ENCODE measurements at places on chromosomes 2 and 18.

DNA sequence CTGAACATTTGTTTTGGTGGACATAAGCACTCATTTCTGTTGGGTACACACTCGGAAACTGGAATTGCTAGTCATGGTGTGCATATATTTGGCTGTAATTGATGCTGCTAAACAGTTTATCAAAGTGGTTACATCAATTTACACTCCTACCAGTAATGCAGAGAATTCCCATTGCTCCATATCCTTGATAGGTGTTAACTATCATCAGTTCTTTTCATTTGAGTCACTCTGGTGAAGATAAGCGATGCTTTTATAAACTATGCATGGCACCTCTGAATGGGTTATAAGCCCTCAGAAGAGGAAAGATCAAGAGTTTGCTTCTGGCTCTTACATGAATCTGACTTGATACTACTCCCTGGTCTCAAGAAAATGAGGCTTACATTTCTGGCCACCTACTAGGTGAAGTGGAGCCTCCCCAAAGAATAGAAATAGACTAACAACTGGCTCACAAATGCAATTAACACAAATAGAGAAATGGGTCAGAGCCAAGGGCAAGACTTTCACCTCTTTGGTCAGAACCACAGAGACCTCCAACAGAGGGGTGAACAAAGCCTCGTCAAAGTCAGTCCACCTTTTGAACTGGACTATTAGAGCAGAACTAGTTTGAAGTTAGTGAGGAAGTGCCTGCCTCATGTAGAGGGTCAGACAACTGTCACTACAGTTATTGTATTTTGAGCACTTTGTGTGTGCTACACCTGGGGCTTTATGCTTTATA is 15.0 kb upstream of the STK17B start:
- no peak for DNase-seq

DNA sequence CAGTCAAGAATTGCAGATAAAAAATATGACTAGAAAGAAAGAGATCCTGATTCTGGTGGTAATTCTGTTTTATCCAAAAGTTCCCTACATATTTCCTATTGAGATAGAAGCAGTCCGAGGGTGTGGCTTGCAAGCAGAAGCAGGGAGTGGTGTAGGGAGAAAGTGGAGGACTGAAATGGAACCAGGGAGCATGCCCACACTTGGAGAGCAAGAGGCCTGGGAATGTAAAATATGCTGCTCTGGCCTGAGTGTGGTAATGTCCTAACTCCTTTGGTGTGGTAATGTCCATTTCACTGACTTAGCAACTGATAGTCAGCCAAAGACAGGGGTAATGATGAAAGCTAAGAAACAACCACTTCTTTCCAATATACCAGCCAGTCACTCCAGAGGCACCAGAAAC is 30.1 kb upstream of the FMNL2 start:
- peak; percentile 42 for DNase-seq

GRCh38 chr18:51151568-51152511 is 45.6 kb downstream of the MEX3C start:
- no peak for DNase-seq

DNA sequence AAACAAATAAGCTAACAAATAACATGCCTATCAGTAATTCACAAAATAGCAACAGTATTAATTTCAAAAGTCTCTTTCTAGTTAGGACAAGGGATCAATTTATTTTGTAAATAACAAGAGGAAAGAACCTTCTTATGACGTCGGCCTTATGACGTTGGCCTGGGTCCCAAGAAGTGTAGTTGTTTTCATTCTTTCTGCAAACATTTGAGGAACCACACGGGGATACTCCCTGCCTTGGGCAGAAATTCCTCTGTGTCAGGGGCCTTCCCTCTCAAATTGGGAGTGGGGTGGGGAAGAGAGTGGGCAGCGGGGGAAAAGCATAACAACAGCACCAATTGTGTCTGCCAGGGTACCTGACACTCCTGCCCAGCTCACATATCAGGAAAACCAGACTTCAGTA is 1.3 kb downstream of the CCDC68 start:
- DNase-seq = peak; percentile 87

DNA sequence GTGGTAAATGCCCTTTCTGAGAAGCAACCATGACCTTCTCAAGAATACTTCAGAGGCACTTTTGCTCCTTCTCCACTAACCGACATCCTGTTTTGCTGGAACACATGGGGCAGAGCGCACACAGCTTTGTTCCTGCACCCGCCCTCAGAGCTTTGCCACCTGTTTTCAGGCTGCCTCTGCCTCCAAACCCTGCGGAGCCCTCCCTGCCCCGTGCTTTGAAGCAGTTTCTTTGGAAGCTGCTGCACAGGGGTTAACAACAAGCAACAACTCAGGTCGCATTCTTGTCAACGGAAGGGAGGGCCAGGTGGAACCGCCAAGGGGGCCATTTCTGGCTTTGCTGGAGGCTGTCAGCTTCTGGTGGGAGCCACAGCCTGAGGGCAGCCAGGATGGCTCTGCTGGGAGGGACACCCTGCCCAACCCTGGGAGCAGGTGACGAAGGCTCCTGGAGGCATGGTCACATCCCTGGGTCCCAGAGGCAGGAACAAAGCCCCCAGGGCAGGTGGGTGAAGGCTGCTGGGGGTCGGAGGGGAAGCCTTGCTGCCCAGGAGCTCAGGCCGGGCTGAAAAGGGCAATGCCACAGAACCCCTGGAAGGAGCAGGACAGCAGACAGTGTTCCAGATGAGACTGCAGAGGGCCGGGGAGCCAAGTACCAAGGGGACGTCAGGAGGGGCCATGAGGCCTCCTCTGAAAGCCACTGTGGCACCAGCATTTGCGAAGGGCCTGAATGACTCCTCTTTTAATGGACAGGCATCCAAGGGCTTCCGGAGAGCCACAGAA is 46.8 kb downstream of the MRPS5 start:
- DNase-seq = no peak

DNA sequence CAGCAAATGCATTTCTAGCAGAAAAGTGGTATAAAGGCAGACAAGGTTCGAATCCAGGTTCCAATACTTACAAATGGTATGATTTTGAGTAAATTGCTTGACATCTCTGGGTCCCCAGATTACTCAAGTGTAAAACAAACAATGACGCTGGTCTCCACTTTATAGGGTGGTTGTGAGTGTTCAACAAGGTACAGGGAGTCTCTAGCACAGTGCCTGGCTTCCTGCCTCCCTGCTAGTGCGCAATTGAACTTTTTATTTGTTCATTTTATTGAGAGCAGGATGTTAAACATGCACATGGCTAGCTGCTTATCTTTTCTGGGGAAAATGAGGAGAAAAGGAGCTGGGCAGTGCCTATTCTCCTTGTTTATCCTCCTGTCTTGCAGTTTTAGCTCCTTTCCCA is 74.9 kb upstream of the MYL1 start:
- no peak for DNase-seq

DNA sequence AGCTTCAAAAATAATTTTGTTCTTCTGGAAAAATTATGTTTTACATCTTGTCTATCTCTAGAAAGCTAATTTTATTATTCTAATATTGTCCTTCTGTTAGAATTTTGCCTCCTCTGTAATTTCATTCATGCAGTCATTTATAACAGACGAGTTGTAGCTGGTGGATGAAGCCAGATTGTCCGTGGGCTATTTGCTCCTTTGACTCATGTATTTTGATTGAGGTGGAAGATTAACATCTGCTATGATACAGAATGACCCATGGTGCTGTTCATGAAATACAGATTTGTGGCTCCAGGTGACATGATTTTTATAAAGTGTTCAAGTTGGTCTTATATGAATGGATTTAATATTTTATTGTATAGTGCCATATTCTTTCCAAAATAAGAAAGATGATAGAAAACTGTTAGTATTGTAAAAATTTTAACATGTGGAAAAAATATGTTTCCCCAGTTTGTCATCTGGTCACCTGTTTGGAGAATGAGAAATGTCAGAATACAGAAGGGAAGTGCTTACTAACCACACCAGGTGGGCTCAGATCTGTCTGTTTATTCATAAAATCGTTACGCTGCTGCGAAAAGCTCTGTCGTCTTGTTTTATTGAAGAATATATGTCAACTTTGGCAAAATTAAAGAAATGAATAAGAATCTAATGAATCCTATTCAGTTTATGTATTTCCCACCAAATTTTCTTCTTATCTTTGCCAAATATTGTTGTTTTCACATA is 20.4 kb upstream of the L3MBTL4 start:
- no peak for DNase-seq

DNA sequence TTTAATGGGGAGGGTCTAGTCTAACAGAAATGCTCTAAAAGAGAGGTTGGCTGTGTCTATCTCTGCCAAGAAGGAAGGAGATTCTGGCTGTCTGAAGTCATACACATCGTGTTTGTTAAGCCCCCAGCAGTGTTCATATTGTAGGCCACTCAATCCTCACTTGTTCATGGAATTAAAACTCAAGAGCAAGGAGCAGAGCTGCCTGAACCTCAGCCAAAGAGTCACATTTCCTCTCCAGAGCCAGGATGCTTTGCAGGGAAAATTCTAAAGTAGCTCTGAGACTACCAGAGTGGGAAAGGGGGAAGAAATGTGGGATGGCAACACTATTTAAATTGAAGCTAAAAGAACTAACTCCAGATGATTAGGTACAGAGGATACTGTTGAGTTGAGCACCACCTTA is 190.7 kb upstream of the CXCR4 start:
- no peak for DNase-seq

DNA sequence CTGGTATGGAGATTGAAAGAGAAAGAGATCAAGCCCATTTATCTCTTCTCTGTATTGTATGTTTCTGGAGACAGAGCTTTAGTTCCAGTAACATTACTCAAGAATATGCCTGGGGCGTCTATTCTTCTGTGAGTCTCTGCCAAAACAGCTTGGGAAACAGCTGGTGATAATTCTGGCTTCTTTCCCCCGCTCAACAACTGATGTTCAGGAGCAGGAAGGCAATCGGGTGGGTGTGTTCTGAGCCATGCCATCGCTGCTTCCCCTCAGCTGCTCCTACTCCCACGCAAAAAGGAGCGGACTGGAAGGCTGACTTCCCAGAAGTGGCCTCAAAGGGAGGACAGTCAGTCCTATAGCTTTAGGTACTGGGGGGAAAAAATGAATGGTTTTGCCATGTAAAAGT is 695.1 kb downstream of the PLCL1 start:
- peak; percentile 59 for DNase-seq

- peak; percentile 2 for DNase-seq
Measured at GRCh38 chr2:23235292-23235691, 149.7 kb upstream of the KLHL29 start.

DNA sequence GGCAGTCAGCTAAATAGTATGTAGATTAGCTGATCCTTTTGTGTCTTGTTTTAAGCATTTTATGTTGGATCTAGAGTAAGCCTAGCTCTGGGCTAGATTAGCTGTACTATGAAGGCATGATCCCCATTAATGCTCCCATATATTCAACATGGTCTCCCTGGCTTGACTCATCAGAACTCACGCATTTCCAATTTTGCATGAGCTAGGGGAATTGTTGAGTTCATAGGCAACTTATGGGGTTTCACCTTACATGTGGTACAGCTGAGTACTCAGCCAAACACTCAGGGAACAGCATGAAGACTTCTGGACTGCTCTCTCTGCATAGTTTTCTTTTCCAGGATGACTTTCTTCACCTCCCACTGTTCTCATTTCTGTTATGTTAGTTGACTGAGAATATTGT is 248.2 kb downstream of the TMX3 start:
- no peak for DNase-seq

GRCh38 chr2:120253021-120253882 is 600 bp downstream of the RALB start:
- DNase-seq = peak; percentile 79

GRCh38 chr2:215726070-215726469 is 287.3 kb downstream of the MREG start:
- no peak for DNase-seq
